ENCODE measurements at places on chromosomes 5 and 9.

DNA sequence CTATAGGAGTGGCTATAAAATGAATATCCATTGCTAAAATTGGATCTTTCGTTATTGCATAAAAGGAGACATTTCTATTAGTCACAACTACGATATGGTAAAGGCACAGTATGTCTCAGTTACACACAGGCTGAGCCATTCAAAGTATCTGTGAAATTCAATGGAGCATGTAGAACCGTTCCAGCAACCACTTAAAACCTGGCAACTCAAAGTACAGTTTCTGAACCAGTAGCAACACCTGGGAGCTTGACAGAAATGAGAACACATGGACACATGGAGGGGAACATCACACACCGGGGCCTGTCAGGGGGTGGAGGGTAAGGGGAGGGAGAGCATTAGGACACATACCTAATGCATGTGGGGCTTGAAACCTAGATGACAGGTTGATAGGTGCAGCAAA lies 15.4 kb downstream of the POC5 start:
- DNase-seq: no peak

- DNase-seq: no peak
Observed at GRCh38 chr9:117231012-117231411, 183.8 kb downstream of the ASTN2 start.

- DNase-seq: no peak
Observed at GRCh38 chr5:155303120-155303519, 289.6 kb downstream of the KIF4B start.

GRCh38 chr5:101103874-101104273 lies 200.8 kb upstream of the ST8SIA4 start:
- DNase-seq: no peak

GRCh38 chr5:132237141-132237540 lies 9.5 kb upstream of the P4HA2 start:
- peak; percentile 49 for DNase-seq

GRCh38 chr9:131635285-131635684 lies 90.0 kb downstream of the PRRT1B start:
- no peak for DNase-seq
